ENCODE measurements at places on chromosomes 16 and 17.

DNA sequence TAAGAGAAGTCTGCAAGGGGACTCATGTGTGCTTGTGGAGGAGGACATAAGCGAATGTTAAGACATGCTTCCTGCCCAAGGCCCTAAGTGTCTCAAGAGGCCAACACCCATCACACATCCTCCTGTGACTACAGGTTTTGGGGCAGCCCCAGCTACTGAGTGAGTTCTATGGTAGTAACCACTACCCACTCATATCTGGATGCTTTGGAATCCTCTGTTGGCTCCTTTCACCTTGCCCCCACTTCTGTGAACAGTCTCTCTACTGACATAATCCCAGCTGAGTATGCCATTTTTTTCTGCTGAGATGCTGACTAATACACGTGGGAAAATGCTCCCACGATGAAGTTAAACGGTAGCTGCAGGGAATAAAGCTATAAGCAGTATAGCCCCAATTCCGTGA, 153.5 kb downstream of the VPS53 start:
- no peak for DNase-seq

DNA sequence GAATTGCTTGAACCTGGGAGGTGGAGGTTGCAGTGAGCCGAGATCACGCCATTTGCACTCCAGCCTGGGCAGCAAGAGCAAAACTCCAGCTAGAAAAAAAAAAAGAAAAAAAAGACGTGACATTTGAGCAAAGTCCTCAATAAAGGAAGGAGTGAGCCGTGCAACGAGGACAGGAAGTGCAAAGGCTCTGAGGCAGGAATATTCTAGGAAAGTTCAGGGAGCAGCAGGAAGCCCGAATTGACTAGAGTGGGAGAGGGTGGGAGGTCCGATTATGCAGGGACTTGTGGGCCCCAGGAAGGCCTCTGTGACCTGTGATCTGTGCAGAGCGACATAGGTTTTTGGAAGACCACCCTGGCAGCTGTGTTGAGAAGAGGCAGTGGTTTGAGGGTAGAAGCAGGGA, 8.6 kb upstream of the LASP1NB start:
- no peak for DNase-seq

- DNase-seq: no peak
These were observed 173.8 kb downstream of the MAP2K6 start for GRCh38 chr17:69588316-69588715.

- no peak for DNase-seq
These were observed 74.6 kb upstream of the ZNF750 start for GRCh38 chr17:82914375-82914774.

DNA sequence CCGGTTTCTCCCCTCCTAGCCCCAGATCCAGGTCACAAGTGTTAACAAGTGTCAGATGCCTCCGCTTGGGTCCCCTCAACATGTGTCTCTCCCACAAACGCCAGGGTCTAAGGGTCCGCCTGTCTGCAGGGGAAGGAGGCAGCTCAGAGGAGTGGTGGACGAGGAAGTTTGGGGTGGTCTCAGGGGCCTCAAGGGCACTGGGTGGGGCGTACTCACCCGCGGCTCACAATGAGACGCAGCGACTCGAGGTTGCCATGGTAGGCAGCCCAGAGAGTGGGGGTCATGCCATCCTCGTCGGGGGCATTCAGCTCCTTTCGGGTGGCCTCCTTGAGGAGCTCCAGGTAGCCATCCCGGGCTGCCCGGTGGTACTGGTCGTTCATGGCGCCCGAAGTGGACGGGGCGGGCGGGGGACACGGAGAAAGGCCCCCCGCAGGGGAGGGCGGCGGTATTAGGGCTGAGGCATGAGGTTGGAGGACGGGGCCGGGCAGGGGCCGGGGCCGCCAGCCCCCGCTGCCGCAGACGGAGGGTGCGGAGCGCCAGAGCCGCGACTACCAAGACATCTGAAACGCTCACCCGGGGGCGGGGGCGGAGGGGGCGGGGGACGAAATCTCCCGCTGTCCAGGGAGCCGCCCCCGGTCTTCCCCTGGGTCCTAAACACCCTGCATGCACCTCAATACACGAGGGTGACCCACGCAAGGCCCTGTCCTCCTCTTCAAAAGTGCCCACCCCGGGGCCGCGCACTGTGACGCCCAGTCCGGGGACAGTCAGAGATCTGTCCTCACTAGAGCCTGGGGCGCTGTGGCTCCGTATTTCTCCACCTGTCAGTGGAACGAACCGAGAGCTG, at the start of gene USH1G:
Gene USH1G, minus strand, starts transcription at position 562 of the 844 bp plus-strand sequence. Its CDS starts 182 bp downstream, at position 380.
- no peak for DNase-seq

- DNase-seq: peak; percentile 88
These were observed 13.6 kb downstream of the ZC3H7A start for GRCh38 chr16:11783319-11784037.

DNA sequence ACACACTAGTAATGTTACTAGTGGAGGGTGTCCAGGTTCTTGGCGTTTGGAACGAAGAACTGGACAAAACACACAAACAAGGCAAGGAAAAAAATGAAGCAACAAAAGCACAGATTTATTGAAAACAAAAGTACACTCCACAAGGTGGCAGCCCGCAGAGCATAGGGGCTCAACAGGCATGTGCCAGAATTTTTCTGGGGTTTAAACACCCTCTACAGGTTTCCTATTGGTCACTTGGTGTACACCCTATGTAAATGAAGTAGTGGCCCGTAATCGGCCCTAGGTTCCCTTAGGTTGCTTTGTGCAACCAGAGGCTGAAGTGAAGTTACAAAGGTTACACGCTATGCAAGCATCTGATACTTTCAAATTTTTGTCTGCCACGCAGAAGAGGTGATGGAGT, 8.1 kb downstream of the OR2C1 start:
- DNase-seq: no peak

- DNase-seq: no peak
These were observed 6.2 kb downstream of the EFNB3 start for GRCh38 chr17:7711051-7711755.

DNA sequence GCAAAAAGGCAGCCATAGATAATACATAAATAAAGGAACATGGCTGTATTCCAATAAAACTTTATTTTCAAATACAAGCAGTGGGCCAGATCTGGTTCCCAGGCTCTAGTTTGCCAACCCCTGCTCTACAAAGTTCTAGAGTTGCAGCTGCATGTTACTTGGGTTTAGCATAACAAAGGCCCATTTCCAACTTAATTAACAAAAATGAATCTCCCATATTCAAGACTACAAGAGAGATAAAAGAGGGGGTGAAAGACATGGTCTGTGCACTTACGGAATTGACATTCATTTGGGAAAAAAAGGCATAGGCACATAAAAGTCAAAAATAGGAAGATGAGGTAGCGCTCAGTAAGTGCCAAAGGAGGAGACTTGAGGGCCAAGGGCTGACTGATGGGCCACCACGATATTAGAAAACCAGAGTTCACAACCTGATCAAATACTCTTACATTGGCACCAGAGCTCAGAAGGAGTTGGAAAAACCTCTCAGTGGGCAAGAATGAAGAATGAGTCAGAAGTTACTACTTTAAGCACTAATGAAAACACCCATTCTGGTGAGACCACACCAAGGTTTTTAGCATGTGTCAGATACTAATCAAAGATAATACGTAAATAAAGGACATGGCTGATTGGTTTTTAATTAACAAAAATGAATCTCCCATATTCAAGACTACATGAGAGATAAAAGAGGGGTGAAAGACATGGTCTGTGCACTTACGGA, 164.0 kb downstream of the VPS53 start:
- no peak for DNase-seq

- no peak for DNase-seq
These were observed 74.1 kb downstream of the CCDC182 start for GRCh38 chr17:57670769-57671569.

GRCh38 chr17:78921437-78921971, 3.7 kb downstream of the TIMP2 start:
- no peak for DNase-seq

DNA sequence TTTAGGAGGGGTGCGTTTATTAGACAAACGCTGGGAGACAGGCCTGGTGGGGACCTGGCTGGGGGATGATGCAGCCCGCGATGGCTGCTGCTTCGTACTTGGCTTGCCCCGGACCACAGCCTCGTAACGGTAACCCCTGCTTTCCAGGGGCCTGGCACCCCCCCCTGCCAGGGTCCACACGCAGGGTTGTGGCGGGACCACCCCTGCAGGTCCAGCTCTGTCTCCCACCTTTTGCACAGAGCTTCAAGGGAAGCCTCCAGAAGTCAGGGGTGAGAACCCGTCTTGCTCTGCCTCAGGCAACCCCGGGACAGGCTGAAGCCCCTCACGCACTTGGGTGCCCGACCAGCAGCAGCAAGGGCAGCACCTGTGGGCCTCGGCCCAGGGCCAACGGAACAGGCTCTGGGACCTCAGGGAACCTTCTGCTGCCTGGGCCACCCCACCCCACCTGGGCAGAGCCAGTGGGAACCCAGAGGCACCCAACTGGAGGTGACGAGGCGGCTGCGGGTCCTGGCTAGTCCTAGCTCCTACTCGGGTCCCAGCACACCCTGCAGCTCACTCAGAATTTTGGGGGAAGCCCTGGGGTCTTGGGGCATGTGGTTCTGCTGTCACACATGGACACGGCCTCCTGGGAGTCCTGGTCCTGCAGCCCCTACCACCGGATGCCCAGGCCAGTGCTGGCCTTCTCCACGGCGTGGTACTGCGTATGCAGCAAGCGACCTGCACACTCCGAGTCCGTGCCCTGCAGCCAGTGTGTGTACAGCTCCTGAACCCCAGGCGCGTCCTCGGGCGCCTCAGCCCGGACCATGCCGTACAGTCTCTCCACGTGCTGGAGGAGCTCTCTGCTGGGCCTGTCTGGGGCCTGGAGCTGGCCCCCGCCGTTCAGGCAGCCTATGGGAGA, 3.1 kb downstream of the HAGHL start:
- DNase-seq: no peak

DNA sequence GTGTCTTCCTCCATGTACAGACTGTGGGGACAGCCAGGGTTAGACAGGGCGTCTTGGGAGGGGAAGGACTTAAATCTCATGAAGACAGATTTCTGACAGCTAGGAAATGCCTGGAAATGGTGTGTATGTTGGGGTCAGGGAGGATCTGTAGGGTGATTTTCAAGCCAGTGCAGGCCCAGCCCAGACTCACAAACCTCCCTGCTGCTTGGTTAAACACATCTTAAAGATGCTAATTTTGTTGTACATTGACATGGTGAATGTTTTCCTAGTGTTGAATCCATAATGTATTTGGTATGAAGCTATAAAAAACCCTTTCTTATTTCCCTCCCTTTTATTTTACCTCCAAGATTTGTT, 238.3 kb downstream of the CCDC182 start:
- no peak for DNase-seq

- peak; percentile 37 for DNase-seq
These were observed 15.7 kb upstream of the RNF222 start for GRCh38 chr17:8413328-8413727.

DNA sequence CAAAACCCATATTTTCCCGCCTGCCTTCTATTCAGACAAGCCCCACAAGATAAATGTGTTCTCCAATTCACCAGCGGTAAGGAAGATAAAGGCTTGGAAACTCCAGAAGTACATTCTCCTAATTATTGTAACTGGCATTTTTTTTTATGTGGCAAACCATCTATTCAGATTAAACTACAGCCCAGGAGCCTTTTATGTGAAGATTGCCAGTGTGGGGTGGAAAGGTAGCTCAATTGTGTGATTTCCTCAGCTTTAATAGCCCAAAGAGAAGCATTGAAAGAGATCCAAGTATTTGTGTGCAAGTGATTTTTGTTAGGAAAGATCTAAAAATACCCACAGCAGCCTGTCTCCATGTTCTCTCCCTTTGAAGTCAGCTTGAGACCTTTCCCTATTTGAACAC, 451.4 kb upstream of the CCL2 start:
- no peak for DNase-seq

DNA sequence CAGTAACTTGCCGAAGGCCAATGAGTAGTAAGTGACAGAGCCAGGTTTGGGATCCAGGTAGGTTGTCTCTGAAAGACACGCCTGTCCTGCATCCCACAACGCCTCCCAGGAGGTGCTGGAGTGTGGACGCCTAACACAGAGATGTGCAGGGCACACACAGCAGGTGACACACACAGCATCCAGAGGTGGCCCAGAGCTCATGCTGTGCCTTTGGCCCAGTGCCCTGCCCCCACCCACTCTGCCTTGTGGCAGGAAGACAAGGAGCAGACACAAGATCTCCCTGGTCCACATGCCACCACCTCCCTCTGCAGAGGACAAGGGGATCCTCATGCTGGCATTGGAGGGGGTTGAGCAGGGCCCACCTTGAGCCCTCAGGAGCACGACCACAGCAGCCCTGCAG, 14.7 kb upstream of the STH start:
- no peak for DNase-seq

DNA sequence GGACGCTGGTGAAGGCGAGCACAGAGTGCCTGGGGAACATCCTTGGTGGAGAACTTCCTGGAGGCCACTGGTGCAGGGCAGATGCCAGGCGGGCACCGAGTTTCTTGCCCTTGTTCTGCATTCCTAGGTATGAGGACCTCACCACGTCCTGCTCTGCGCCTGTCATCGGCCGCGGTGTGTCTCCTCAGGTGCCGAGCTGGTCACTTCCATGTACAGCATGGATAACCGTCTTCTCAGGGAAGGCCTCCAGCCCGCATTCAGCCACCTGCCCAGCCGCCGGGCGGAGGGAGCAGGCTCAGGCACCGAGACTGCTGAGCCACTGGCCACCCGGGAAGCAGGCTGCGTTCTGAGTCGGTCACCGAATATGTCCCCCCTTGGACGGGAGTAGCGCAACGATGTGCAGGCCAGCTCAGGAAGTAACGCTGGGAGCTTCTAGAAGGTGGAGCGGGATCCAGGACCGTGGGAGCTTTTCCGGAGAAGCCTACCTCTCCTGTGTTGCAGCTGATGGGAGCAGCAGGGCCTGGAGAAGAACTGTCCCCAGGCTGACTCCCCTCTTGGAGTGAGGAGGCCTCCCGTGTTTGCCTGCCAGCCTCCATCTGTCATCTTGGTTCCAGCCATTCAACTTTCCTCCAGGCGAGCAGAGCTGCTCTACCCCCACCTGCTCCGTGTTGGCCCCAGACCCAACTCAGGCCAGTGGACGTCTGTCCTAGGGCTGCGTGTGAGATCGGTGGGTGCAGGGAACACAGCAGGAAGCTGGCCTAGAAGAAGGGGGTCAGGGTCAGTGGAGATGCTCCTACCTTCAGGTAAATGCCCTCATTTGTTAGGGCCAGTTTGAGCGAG, 2.1 kb upstream of the BAIAP2 start:
- DNase-seq: no peak

DNA sequence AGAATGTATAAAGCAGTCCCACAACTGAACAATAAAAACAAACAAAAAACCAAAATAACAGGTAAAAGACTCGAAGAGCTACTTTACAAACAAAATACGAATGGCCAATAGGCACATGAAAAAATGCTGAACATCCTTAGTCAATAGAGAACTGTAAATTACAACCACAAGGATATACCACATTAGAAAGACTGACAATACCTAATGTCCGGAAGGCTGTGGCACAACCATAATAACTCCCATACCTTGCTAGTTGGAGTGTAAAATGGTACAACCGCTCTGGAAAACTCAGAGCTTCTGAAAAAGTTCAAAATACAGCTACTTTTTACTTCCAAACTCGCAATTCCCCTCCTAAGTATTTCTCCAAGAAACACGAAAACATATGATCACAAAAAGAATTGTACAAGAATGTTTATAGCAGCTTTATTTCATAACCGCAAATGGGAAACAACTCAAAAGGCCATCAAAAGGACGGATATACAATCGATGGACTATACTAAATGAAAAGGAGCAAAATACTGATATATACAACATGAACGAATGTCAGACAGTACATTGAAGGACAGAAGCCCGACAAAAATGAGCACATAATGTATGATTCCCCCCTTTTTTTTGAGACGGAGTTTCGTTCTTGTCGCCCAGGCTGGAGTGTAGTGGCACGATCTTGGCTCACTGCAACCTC, 2.3 kb downstream of the TP53 start:
- DNase-seq: peak; percentile 33

GRCh38 chr17:48894886-48895285, 2.3 kb downstream of the ATP5MC1 start:
- no peak for DNase-seq

Data from CD4-positive, alpha-beta memory T cell (primary cell).